H54 (cell line): ENCODE measurements at places on chromosomes 3 and 15.

GRCh38 chr15:99449514-99449913, 116.3 kb upstream of the MEF2A start:
- DNase-seq: no peak

- DNase-seq: no peak
Observed at GRCh38 chr3:74036568-74036967, 411.8 kb upstream of the PDZRN3 start.

GRCh38 chr15:48041454-48041853, 79.3 kb upstream of the SLC24A5 start:
- no peak for DNase-seq

DNA sequence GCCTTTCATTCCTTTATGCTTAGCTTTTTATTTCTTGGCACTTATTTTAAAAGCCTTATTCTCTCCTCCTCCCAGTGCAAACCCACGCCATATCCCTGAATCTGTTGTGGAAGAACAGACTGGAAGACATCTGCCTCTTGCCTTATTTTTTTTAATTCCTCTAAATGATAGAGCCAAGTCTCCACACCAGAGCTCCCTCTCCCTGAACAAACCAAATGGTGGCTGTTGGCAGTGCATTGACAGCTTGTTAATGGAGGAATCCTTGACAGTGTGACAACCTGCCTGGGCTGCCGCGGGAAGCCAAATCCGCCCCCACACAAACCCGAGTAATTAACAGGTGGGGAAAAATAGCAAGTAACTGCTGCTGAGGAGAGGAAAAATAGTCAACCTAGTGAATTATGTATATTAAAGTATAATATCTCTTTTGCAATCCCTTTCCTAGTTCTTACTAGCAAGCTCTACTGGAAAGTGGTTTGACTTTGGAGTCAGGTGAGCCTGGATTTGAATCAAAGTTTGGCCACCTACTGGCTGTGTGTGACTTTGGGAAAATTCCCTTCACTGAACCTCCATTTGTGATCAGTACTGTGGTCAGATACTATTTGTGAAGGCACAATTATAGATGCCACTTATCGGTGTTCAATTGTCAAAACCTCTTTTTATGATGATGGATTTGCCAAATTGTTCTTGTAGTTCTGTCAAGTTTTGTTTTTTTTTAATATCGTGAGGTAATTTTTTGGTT, 589.6 kb downstream of the PDCD6IP start:
- no peak for DNase-seq

- DNase-seq: no peak
Observed at GRCh38 chr3:158110658-158111018, 749 bp downstream of the RSRC1 start.

DNA sequence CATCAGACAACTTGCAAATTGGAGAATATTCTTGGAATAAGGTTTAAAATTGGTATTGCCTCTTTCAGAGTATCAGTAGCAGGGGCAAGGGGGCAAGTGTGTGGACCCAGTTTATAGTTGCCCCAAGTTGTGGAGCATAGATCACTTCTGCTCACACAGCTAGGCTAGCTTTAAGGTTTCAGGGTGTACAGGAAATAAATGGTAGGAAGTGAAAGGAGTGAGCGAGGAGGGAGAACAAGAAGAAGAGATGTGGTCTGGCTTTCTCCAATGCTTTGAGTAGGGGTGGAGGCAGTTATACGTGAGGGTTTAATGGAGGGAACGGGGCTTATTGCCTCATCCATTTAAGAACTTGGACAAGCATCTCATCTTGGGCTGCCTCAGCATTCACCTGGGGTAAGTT, 290.0 kb upstream of the CFAP20DC start:
- DNase-seq: no peak

- DNase-seq: no peak
Observed at GRCh38 chr3:67624078-67624477, 30.3 kb downstream of the SUCLG2 start.

GRCh38 chr15:38885001-38885400, 320.4 kb upstream of the RASGRP1 start:
- DNase-seq: no peak

DNA sequence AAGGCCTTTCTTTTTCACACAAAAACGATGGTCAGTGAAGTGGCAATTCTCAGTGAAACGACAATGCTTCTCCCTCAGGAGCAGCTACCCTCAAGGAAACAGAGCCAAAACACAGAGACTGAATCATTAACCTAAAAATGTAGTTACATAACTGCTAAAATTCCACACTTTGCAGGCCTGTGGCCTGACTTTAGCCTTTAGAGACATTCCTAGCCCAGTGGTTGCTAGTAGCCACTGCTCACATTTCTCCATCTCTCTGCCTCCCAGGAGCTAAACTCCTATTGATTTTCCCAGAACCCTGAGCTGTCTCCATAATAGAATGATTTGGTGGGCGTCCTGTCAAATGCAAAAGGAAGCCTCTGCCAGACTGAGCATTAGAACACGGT, 630.1 kb upstream of the KCNMB2 start:
- DNase-seq: peak; percentile 48
